ENCODE measurements at places on chromosomes 1 and 21. TPM values are rescaled to one million over a fixed set of nuclear protein-coding genes. Genes with fewer than 3 reads are reported as not detected.

The RRP1B gene
- total RNA-seq, result 59.6 TPM

The SLC35D1 gene
- 11.1 TPM for total RNA-seq

The CFAP141 gene
- total RNA-seq, result not detected

The ZC3H11A gene
- 78.4 TPM for total RNA-seq

The BCL2L15 gene
- total RNA-seq, result 0.15 TPM

The RIMS3 gene
- total RNA-seq, result 3.6 TPM

The TMOD4 gene
- 0.98 TPM for total RNA-seq

The TMEM269 gene
- total RNA-seq, result 0.24 TPM

The NPHS2 gene
- not detected for total RNA-seq

The TRIM17 gene
- 1.0 TPM for total RNA-seq

The PRXL2B gene
- total RNA-seq, result 21.8 TPM

The DUSP12 gene
- 28.2 TPM for total RNA-seq

The ZNF648 gene
- not detected for total RNA-seq

The DMRTA2 gene
- total RNA-seq, result not detected

The TRNP1 gene
- total RNA-seq, result 0.43 TPM

The C4BPA gene
- total RNA-seq, result not detected

The KCNE2 gene
- total RNA-seq, result not detected

The SYF2 gene
- 39.7 TPM for total RNA-seq

The SLAMF8 gene
- 0.19 TPM for total RNA-seq

The BARHL2 gene
- not detected for total RNA-seq

The CADM3 gene
- total RNA-seq, result not detected

The GSTM2 gene
- total RNA-seq, result 14.2 TPM

The OLFML3 gene
- total RNA-seq, result not detected

The KIF14 gene
- total RNA-seq, result 16.9 TPM

The NUP210L gene
- total RNA-seq, result 0.02 TPM

The LDLRAD1 gene
- not detected for total RNA-seq

The CAMK2N1 gene
- total RNA-seq, result 0.69 TPM

The ETS2 gene
- 25.6 TPM for total RNA-seq

The SPATA46 gene
- not detected for total RNA-seq

The KCNQ4 gene
- total RNA-seq, result 0.50 TPM

The PAX7 gene
- not detected for total RNA-seq

The OR2T35 gene
- not detected for total RNA-seq

The ZNF683 gene
- total RNA-seq, result not detected

The AKR1A1 gene
- 207 TPM for total RNA-seq

The CMPK1 gene
- 105 TPM for total RNA-seq

The DCST2 gene
- total RNA-seq, result 1.1 TPM

The ACTL8 gene
- total RNA-seq, result 0.12 TPM

The CD244 gene
- total RNA-seq, result not detected

The IFT25 gene
- total RNA-seq, result 46.2 TPM

The FAM151A gene
- not detected for total RNA-seq

The MAP3K7CL gene
- total RNA-seq, result 6.3 TPM

The TMEM82 gene
- total RNA-seq, result not detected

The ARID1A gene
- total RNA-seq, result 65.0 TPM

The MLLT11 gene
- 3.3 TPM for total RNA-seq
